NCI-H1048 (cell line): ENCODE measurements at places on chromosomes 11 and 22.

- no peak for DNase-seq
These were observed 25.9 kb upstream of the HTATIP2 start for GRCh38 chr11:20337526-20338154.

DNA sequence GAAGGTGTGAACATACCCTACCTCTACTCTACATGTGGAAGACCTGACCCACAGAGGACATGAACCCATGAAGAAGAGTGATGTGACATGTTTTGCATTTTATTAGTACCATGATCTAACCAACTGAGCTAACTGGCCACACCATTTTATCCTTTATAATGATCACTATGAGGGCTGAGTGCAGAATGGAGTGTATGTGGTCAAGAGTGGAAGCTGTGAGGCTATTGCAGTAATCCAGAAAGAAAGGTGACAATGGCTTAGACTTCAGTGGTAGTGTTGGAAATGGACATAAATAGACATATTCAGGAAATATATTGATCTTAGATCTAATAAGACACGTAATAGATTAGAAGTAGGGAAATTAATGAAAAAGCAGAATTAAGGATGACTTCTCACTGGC lies 3.8 kb downstream of the SRSF8 start:
- DNase-seq, result no peak

- DNase-seq, result no peak
These were observed at the start of gene MUC2 for GRCh38 chr11:1074244-1075221. MUC2 (plus strand) TSS chr11:1074874.

GRCh38 chr11:116167706-116168458 lies 604.9 kb downstream of the BUD13 start:
- no peak for DNase-seq

DNA sequence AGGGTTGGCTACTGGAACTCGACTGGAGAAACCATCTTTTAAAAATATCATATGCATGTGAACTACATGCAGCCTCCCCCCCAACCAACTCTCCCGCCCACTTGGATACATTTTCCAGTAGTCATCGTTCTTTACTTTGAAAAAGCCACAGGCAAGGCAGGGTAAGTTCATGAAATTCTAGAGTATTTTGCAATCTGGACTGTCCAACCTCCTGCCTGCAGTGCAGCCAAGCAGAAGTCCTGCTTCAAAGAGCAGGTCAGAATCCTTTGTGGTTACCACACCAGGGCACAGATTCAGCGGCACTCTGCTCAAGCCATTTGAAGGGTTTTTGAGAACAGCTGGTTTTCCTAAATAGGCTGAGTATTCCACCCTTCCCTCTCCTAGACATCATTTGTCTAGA lies 12.1 kb downstream of the ELF5 start:
- DNase-seq, result no peak

GRCh38 chr11:86167499-86168164 lies 76.9 kb upstream of the EED start:
- DNase-seq, result no peak

DNA sequence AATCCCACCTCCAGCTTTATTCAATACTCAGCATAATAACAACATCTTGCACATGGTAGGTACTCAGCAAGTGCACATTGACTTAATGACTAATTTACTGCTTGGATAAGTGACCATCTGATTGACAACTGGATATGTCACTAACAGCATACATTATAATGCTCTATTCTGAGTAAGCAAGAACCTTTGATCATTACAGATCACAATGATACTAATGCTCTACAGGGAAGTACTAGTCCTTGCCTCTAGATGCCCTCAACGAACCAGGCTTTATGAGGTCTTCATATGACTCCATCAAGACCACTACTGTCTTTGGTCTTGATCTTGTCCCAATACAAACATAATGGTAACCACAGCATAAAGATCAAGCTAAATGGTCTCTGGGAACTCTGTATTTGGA lies 167.6 kb upstream of the MTMR2 start:
- DNase-seq, result no peak

DNA sequence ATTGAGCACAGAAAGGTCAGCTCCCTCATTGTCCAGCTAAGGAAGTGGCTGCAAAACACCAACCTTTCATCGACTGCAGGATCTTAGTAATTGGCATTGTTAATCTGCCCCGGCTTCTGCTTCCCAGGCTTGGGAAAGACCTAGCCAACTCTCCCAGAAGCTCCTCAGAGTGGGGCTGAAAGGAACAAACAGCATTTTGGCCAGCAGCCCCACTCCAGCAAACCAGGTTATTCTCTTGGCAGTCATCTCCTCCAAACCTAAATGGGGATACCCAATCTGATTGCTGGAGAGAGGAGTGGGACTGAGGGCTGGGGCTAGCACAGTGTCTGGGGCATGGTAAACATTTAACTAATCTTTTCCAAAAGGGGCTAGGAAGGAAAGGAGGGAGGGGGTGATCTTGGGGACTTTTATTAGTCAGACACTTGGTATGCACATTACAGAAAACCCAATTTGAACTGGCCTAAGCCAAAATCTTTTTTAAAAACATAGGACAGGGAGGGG lies 294.4 kb downstream of the MN1 start:
- DNase-seq, result no peak

DNA sequence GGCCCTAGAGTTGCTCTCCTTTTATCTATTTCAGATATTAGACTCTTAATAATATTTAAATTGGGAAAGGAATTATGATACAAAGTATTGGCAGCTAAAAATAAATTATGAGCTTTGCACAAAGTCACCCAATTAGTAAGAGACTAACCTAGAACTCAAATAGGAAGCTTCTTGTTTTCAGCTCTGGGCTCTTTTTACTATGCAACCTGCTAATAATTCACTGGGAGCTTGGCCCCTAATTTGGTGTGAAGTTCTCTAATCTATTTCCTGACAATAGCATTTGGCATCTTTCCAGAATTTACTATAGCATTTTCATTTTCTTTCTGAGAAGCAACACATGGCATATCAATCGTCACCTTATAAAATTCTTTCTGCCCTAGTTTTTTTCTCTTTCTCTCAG lies 727.7 kb upstream of the ANO5 start:
- no peak for DNase-seq

- DNase-seq, result no peak
These were observed 172.5 kb upstream of the TMEM45B start for GRCh38 chr11:129643031-129643721.

- DNase-seq, result no peak
These were observed 162.8 kb downstream of the RAB38 start for GRCh38 chr11:88012456-88012855.

GRCh38 chr11:105244160-105244825 lies 104.7 kb upstream of the CARD18 start:
- no peak for DNase-seq

GRCh38 chr11:69001243-69002081 lies 11.6 kb downstream of the MRGPRF start:
- no peak for DNase-seq
